Chondrocyte (in vitro differentiated cells): ENCODE measurements at places on chromosomes 4 and X. TPM values are rescaled to one million over a fixed set of nuclear protein-coding genes. Genes with fewer than 3 reads are reported as not detected.
A peak's percentile ranks its signal among the peaks of the same experiment; 100 is the strongest.

GUCY1A1 gene
- 29.4 to 33.9 TPM (median 30.9 TPM) in 3 replicates for total RNA-seq

CFAP99 gene
- not detected in 3 replicates for total RNA-seq

FGF5 gene
- total RNA-seq: 1.3 to 5.8 TPM (median 4.5 TPM) in 3 replicates

ZNF185 gene
- total RNA-seq: 6.0 to 14.0 TPM (median 13.7 TPM) in 3 replicates

- no peak for DNase-seq
- H3K4me3 ChIP-seq: peak overlapping the region; percentile 3
- H3K4me1 ChIP-seq: peaks cover 8% of the 10 kb centered on the region
- H3K27me3 ChIP-seq: no peaks in the 10 kb centered on the region
- H3K36me3 ChIP-seq: no peaks in the 10 kb centered on the region
Measured at GRCh38 chrX:109472939-109473735, 8.7 kb downstream of the GUCY2F start.

GRCh38 chrX:47749185-47749967 lies 87.3 kb upstream of the ZNF81 start:
- no peak for DNase-seq
- no peaks in the 10 kb centered on the region for H3K4me1 ChIP-seq
- H3K36me3 ChIP-seq: no peaks in the 10 kb centered on the region
- H3K27me3 ChIP-seq: no peaks in the 10 kb centered on the region
- H3K27ac ChIP-seq: no peak overlapping the region

DNA sequence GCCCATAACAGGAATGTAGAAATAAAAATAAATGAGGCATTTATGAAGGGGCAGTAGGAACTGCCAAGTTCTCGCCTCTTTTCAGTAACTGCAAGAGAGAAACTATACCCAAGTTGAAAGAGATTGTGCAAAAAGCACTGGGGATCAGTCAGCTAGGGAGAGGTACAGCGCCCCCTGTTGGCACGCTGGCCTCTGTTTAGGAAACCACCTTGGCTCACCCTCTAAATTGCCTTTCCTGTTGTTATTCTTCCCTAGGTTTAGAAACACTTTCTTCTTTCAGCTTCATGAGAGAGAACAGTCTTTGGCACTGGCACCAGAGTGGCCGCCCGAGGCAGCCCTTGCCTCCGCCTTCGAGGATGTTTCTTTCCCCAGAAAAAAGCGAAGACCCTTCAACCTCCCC lies 348.5 kb downstream of the MID1IP1 start:
- no peaks in the 10 kb centered on the region for H3K36me3 ChIP-seq
- DNase-seq: no peak
- H3K4me1 ChIP-seq: no peaks in the 10 kb centered on the region
- H3K4me3 ChIP-seq: no peak overlapping the region
- no peak overlapping the region for H3K27ac ChIP-seq

DNA sequence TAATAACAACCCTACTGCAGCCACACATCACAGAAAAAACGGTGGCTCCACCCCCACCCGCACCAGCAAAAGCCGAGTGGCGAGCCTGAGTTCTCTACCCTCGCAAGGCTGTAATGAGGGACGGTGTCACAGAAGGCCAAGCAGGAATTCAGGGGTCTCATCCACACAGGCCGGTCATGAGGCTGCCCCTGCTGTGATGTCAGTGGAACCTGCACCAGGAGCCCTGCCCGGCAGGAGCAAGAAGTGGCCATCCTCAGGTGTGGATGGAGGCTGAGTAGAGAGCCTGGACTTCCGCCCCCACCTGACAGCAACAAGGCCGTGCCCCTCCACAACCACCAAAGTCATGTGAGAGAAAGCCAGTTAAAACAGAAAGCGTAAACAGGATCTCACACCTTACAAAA lies 20.6 kb downstream of the LYAR start:
- no peak overlapping the region for H3K27ac ChIP-seq
- H3K4me1 ChIP-seq: peaks cover 3% of the 10 kb centered on the region
- no peak for DNase-seq
- H3K36me3 ChIP-seq: peaks cover 20% of the 10 kb centered on the region
- H3K27me3 ChIP-seq: no peaks in the 10 kb centered on the region
- H3K4me3 ChIP-seq: no peak overlapping the region

- H3K36me3 ChIP-seq: peaks cover 5% of the 10 kb centered on the region
- no peak overlapping the region for H3K27ac ChIP-seq
- H3K4me3 ChIP-seq: no peak overlapping the region
- H3K4me1 ChIP-seq: peaks cover 5% of the 10 kb centered on the region
- H3K27me3 ChIP-seq: peaks cover 20% of the 10 kb centered on the region
Measured at GRCh38 chr4:71392109-71392508, 53.3 kb downstream of the SLC4A4 start.
